Left lobe of liver (tissue), 2 donors: ENCODE measurements at places on chromosomes 12 and 14. TPM values are rescaled to one million over a fixed set of nuclear protein-coding genes. Genes with fewer than 3 reads are reported as not detected.

Gene PPP1R36
- total RNA-seq = 0.18 TPM

- no peak for DNase-seq
These were observed 41.3 kb downstream of the CCNK start for GRCh38 chr14:99522457-99522891.

Gene MUCL1
- not detected for total RNA-seq

DNA sequence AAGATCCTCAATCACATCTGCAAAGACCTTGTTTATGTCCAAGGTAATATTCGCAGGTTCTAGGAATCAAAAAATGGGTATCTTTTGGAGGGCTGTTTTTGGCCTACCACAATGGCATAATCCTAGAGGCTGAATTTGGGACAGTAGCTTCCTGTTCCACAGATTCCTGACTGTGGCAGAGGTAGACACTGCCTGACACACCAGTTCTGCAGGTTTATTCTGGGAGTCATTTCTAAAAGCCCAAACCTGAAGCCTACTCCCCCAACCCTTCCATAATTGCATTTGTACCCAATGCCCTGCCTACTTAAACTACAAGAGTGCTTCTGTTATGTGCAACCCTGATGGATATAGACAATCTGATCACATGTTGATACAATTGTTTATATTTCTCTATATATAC, 378.9 kb downstream of the PCNX1 start:
- no peak for DNase-seq

- DNase-seq = no peak
These were observed 253.7 kb downstream of the SNAPC1 start for GRCh38 chr14:62015945-62016344.

DNA sequence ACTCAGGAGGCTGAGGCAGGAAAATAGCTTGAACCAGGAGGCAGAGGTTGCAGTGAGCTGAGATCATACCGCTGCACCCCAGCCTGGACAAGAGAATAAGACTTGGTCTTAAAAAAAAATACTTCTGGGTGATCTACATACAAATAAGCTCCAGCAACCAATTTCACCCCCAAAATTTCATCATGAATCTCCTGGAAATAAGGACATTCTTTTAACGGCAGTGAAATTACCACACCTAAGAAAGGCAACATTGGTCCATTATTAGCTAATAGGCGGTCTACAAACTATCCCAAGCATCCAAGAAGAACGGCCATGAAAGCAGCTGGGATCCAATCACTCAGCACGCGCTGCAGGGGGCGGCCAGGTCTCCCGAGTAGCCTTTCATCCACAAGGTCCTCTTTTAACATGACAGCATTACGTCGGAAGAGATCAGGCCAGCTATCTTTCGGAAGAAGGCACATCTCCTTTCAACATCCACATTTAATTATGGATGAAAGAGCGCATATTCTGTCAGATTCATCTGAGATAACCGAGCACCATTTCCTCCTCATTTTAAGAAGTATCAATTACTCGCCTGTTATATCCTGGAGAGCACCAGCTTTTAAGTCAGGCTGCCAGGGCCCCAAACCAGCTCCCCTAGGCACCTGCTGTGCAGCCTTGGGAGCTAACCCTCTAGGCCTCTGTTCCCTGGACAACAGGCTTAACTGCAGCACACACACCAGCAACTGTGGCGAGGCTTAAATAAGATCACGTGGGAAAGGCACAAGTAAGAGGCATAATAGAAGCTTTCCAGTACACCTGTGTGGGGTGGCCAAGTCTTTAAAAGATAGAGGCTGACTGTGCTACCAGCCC, 4.2 kb downstream of the SLC15A4 start:
- DNase-seq = no peak

Gene SMIM41
- not detected for total RNA-seq

Gene DLGAP5
- total RNA-seq = 0.33 TPM

DNA sequence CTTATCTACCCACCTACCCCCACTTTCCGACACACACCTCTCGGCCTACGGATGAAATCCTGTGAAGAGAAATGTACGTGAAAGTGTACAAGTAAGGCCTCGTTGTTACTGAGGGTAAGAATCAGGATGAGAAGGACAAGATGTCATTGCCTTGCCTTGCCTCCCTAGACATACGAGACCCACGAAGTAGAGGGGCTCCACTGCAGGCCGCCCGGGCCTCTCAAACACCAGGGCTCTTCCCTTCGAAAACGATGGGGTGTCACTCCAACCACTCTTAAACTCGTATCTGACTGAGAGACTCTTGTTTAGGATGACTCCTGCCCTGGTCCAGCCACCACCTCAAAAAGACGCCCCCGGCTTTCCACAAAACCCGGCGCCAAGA, 498 bp downstream of the RACGAP1 start:
- DNase-seq = no peak

GRCh38 chr12:4172999-4173398, 100.6 kb upstream of the CCND2 start:
- DNase-seq = no peak

DNA sequence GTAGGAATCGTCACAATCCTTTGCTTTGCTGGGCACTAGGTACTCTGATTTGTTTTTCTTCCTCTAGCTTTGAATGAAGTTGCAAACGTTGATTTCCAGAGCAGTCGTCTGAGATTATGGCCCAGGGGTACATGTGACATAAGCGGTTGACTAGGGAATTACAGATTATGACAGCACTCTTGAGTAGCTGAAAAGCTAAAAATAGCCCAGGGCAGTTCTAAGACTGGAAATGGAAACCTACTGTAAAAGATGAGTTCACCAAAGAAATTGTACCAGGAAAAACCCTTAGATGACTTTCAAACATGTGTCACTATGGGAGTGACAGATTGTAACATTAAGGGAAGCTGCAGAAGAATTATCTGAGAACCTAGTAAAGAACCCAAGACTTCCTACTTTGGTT, 108.5 kb downstream of the ANO6 start:
- no peak for DNase-seq

Gene ADCY4
- 5.5 TPM for total RNA-seq

GRCh38 chr14:102280376-102280962, 24.5 kb downstream of the MOK start:
- no peak for DNase-seq

GRCh38 chr12:121719926-121720414, 7.4 kb downstream of the TMEM120B start:
- no peak for DNase-seq

GRCh38 chr14:60102389-60102788, 10.7 kb downstream of the PCNX4 start:
- no peak for DNase-seq

GRCh38 chr14:35821564-35822411, 4.3 kb upstream of the BRMS1L start:
- DNase-seq = no peak

Gene WDR20
- 14.0 TPM for total RNA-seq
